ENCODE measurements at places on chromosomes 11 and 22. TPM values are rescaled to one million over a fixed set of nuclear protein-coding genes. Genes with fewer than 3 reads are reported as not detected.

LRRC4C gene
- total RNA-seq, result 0.91 TPM

HEPHL1 gene
- total RNA-seq, result 0.06 TPM

SMDT1 gene
- 62.9 TPM for total RNA-seq

BLID gene
- 19.0 TPM for total RNA-seq

- DNase-seq, result no peak
These were observed 82.3 kb downstream of the PTPRJ start for GRCh38 chr11:48062649-48063048.

GRCh38 chr11:68775951-68776388, 24.6 kb upstream of the TESMIN start:
- DNase-seq, result no peak

DNA sequence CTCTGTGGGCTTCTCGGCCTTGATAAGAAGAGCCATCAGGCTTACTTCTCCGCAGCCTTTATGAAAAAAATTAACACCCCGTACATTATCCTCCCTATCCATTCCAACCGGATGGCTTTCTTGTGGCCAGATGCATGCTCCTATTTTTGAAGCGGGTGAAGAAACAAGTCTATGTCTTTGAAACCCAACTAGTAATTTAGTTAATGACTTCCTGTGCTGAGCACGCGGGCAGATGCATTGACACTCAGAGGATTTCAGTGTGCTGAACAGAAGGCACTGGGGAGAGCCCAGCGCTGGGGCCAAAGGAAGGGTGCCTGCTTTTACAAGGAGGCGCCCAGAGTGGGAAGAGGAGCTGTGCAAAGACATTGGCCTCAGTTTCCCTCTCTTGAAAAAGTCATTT, 53.3 kb downstream of the ARHGAP8 start:
- no peak for DNase-seq

- no peak for DNase-seq
These were observed 6.2 kb downstream of the ZDHHC8 start for GRCh38 chr22:20137671-20138416.

DNA sequence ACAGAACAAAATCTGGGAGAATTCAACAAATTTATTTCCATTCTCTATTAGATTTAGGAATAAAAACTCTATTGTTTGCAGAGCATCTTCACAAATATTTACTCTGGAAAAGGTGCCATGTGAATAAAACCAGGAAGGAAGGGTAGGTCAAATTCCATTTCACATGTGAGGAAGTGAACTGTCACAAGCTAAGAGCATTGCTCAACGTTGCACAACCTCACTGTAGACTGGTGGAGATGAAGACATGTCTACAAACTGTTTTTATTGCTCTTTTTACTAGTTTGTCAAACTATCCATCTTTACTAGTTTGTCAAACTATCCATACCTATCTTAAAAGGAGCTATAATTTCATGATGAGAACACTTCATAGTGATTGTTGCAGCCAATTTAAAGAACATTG, 236.4 kb downstream of the CNTN5 start:
- DNase-seq, result no peak

DNA sequence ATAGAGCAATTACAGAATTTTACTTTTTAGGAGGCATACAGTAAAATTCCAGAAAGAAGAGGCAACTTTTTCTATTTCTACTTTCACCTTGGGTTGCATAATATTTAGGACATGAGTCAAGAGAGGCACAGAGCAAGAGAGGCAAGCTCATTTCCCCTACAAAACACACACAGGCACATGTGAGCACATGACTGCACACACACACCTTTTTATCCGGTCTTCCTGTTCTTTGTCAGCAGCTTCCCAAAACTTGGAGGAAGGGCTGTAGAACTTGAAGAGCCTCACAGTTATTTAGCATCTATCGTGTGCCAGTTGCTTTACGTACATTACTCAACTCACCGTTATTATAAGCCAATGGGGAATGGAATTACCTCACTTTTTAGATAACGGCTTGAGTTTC, 37.8 kb upstream of the CCDC179 start:
- no peak for DNase-seq

GRCh38 chr11:111329306-111330204, 31.2 kb downstream of the POU2AF3 start:
- peak; percentile 78 for DNase-seq

GRCh38 chr11:43830928-43831440, 49.6 kb upstream of the ALKBH3 start:
- DNase-seq, result peak; percentile 69

DNA sequence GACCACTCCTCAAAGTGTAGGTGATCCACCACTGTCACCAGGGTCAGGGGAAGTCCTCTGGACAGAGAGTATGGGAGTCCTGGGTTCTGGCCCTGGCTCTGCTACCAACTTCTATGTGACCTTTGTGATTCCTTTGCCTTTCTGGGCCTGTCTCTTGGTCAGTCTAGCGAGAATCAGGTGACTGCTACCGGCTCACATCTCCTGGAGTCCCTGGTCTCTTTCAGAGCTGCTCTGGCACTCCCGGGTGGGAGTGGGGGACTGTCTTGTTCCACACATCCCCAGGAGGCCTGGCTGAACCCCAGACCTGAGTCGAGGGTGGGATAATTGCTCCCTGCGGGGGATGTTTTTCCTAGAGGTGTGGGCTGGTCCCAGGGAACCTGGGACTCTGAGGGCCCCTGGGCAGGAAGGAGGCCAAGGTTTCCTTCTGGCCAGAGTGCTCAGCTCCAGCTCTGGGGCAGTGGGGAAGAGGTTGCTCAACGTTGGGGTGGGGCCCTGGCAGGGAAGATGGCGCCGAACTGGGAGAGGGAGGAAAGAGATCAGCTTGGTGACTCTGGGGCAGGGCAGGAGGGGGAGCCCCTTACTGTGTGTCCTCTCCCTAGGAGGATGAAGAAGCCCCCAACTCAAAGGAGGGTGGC, 2.1 kb downstream of the SOX10 start:
- DNase-seq, result no peak

- no peak for DNase-seq
These were observed 26.1 kb upstream of the SMIM35 start for GRCh38 chr11:118112711-118113430.

GRCh38 chr11:73787051-73787642, 527 bp upstream of the MRPL48 start:
- DNase-seq, result no peak

- no peak for DNase-seq
These were observed 55.3 kb upstream of the BMAL1 start for GRCh38 chr11:13222285-13222684.

- DNase-seq, result no peak
These were observed 50.1 kb upstream of the PHOX2A start for GRCh38 chr11:72293910-72294615.

- DNase-seq, result no peak
These were observed 96.7 kb downstream of the LARGE1 start for GRCh38 chr22:33823552-33823951.
